Activated CD4-positive, alpha-beta T cell treated with anti-CD3 and anti-CD28 coated beads for 24 hours (primary cell): ENCODE measurements at places on chromosomes 6 and 20.

GRCh38 chr6:63392092-63392724 is 72.4 kb upstream of the LGSN start:
- no peak for DNase-seq

GRCh38 chr6:40485300-40485699 is 101.9 kb downstream of the LRFN2 start:
- DNase-seq, result no peak

DNA sequence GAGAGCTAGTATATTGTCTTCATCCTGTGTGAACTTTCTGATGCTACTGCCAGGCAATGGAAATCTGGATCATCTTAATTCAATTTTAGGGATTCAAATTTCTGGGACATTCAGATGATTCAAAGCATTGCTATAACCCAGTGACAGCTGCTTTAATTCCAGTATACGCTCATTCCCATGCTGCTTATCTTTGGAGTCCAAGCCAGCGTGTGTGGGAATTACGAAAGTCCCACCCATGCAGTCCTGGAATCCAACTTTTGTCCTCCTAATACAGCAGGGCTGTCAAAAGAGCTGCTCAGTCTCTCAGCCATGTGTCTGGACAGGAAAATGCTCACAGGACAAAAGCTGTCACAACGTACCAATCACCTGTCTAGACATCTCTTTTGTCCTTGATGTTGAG is 219.8 kb downstream of the LAMA2 start:
- DNase-seq, result no peak

- DNase-seq, result no peak
Measured at GRCh38 chr6:80366714-80367113, 260.2 kb downstream of the BCKDHB start.

- DNase-seq, result no peak
Measured at GRCh38 chr6:3766214-3766613, 14.7 kb upstream of the PXDC1 start.

GRCh38 chr20:61331543-61331942 is 79.5 kb downstream of the CDH4 start:
- no peak for DNase-seq

- no peak for DNase-seq
Measured at GRCh38 chr6:154251116-154251515, 105.5 kb downstream of the IPCEF1 start.

- DNase-seq, result no peak
Measured at GRCh38 chr20:53699906-53700305, 106.3 kb upstream of the ZNF217 start.

DNA sequence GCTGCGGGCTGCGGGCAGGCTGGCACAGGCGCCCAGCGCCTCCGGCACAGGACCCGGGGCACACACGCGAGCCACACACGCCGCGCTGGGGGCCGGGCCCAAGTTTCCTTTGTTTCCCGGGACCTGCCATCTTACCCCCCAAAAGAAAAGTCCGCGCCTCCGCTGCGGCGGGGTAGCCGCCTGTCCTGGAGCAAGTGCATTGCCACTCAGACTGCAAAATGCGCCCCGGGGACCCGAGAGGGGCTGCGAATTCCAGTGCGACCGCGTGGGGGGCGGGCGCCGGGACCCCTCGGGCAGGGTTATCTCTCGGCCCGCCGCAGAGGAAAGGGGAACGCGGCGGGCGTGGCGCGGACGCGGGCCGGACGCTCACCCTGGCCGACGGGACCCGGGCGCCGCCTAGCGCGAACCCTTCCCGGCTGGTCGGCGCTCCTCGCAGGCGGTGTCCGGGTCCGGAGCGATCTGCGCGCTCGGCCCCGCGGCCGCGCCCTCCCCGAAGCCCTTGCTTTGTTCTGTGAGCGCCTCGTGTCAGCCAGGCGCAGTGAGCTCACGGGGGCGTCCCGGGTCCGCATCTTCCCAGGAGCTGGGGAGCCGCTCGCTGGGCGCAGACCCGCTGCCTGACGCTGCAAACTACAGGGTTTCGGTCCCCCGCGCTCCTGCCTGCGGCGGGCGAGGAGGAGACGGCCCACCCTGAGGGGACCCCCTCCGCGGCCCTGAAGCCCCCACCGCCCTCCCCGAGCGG is 639 bp upstream of the CD24 start:
- DNase-seq, result no peak

DNA sequence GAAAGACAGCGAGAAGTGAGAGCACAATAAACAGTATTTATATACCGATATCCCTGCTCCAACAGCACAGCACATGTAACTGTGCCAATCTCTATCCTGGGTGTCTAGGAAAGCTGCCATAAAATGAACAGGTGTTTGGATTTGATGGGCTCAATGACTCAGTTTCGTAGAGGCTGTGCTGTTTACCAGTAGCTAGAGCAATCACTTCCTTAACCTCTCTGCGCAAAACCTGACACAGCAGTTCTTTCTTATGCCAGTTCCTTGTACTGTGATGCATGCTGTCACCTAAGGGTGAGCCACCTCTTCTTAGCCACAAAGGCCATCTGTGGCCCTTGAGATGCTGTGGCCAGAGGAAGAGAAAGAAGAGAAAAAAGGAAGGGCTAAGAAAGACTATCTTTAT is 59.3 kb downstream of the SHPRH start:
- DNase-seq, result no peak

GRCh38 chr6:70601014-70601413 is 34.3 kb downstream of the SDHAF4 start:
- no peak for DNase-seq

GRCh38 chr6:30955367-30956042 is 14.7 kb downstream of the MUCL3 start:
- DNase-seq, result peak; percentile 57

DNA sequence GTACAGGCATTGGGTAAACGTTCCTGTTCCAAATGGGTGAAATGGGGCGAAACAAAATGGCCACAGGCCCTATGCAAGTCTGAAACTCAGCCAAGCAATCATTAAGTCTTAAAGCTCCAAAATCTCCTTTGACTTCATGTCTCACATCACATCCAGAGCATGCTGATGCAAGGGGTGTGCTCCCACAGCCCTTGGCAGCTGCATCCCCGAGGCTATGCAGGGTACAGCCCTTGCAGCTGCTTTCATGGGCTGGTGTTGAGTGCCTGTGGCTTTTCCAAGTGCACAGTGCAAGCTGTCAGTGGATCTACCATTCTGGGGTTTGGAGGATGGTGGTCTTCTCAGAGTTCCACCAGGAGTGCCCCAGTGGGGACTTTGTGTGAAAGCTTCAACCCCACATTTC is 270.0 kb upstream of the CDYL start:
- DNase-seq, result no peak

DNA sequence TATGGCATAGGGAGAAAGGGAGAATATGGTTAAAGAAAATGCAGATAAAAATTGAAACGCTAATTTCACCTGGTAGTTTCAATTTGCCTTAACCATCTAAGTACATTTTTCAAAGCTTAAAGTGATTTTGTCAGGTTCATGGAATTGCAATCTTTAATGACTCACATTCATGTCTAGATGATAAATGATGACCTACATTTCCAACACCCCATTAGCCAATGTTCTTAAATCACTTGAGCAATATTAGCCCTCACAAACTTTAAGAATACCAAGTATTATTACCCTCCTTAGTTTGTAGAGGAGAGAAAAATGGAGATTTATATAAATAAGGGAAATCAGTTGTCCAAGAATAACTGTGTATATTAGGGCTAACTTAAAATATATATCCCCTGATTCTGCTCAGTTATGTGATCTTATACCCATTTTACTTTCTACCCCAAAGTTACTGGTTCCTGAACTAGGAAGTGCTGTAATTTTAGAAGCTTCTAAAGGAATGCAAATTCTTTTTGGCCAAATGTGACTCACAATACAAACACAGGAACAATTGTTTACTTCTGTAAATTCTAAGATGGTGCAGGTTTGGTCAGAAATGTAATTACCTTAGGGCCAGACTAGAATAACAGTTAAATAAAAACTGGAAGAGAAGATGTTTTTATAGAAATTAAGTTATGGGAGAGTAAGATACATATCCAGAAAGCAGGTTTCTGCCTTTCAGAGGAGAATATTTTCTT is 34.5 kb downstream of the TPBG start:
- DNase-seq, result no peak

- no peak for DNase-seq
Measured at GRCh38 chr6:50842861-50843384, 24.3 kb downstream of the TFAP2B start.

- DNase-seq, result peak; percentile 42
Measured at GRCh38 chr6:139249395-139249794, 42.4 kb downstream of the TXLNB start.

DNA sequence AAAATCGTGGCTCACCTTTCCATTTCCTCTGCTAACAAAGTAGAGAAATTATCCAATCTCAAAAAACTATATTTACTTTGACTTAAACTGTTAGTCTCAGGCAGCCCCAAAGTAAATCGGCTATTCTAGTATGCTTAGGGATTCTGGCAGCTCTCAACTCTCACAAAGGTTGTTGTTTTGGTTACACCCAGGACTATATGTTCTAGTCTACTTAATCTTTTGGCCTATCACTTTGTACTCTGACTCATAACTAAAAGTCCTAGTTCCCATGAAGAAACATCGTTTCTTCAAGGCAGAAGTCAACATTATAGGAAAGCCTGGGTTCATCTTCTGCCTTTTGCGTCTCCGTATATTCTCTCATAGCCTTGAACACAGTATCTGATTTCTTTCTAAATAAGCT is 42.3 kb downstream of the MYLK4 start:
- DNase-seq, result no peak

GRCh38 chr20:13758884-13759283 is 25.8 kb downstream of the ESF1 start:
- no peak for DNase-seq
